Caco-2 (cell line): ENCODE measurements at places on chromosomes 11 and 22. TPM values are rescaled to one million over a fixed set of nuclear protein-coding genes. Genes with fewer than 3 reads are reported as not detected.

The TP53AIP1 gene
- 0.11 TPM in 1 of 2 replicates, not detected in the other for total RNA-seq

- no peaks in the 10 kb centered on the region; the same call in 1 of the 2 replicates for H3K36me3 ChIP-seq
- DNase-seq: no peak
- H3K4me3 ChIP-seq: no peak overlapping the region
- H3K27me3 ChIP-seq: no peaks in the 10 kb centered on the region
- H3K4me1 ChIP-seq: no peaks in the 10 kb centered on the region
Observed at GRCh38 chr22:31840585-31840984, 86.8 kb downstream of the DEPDC5 start.

DNA sequence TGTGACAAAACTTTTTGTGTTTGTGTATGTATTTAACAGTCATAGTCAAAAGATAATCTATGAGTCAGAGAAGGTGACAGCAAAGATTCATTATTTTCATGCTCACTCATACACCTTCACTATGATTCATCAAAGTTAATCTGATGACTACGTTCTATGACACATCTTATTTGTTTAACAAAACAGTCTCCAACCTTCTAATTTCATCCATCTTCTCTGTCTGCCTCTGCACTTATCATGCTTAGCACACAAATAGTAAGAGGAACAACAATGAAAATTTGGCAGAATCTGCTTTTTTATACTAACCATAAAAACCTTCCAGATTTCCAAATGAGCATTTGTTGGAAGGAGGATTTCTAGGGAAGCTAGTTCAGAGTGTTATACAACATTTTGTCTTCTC, 568.9 kb downstream of the LUZP2 start:
- H3K4me3 ChIP-seq: no peak overlapping the region
- H3K4me1 ChIP-seq: no peaks in the 10 kb centered on the region
- no peak for DNase-seq
- H3K36me3 ChIP-seq: no peaks in the 10 kb centered on the region

DNA sequence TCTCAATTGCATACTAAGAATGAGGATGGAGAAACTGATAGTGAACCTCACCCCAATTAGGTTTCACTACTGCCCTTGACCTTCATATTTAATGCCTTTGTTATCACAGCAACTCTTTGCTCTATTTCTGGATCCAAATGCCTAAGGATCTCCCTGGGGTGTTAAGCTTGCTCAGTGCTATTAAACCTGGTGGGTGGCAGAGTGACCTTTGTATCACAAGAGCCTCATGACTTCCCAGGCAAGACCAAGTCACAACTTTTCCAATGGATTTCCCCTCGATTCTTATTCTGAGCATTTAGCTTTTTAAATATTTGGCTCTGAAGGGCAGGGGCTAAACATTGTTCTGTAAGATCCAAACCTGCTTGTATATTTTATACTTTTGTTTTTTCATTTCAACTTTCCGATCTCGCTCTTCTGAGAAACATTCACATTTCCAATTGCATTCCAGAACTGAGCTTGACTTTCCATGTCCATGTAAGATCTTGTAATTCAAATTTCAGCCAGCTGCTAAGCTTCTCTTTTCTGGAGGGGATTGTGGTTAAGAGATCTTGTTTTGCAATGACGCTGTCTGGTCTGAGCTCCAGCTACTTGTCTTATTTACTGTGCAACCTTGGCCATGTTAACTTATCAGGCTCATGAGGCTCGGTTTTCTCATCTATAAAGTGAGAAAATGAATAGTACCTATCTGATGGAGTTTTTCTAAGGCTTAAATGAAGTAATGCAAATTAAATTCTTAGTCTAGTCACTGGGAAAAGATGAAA, 6.4 kb upstream of the EHF start:
- DNase-seq: no peak
- H3K27ac ChIP-seq: no peak overlapping the region
- peaks cover 6% of the 10 kb centered on the region; the same call in 1 of the 2 replicates for H3K4me1 ChIP-seq
- no peaks in the 10 kb centered on the region for H3K36me3 ChIP-seq
- H3K4me3 ChIP-seq: no peak overlapping the region
